ENCODE measurements at places on chromosomes 2 and 18.

DNA sequence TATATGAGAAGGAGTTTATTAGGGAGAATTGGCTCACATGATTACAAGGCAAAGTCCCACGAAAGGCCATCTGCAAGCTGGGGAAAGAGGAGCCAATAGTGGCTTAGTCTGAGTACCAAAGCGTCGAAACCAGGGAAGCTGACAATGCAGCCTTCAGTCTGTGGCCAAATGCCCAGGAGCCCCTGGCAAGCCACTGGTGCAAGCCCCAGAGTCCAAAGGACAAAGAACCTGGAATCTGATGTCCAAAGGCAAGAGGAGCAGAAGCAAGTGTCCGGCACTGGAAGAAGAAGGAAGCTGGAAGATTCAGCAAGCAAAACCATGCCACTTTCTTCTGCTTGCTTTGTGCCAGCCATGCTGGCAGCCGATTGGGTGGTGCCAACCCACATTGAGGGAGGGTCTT lies 74.3 kb upstream of the NPAS2 start:
- DNase-seq, result no peak

- DNase-seq, result no peak
Measured at GRCh38 chr2:67037655-67038054, 359.5 kb upstream of the ETAA1 start.

- no peak for DNase-seq
Measured at GRCh38 chr2:239551206-239551605, 150.4 kb upstream of the HDAC4 start.

DNA sequence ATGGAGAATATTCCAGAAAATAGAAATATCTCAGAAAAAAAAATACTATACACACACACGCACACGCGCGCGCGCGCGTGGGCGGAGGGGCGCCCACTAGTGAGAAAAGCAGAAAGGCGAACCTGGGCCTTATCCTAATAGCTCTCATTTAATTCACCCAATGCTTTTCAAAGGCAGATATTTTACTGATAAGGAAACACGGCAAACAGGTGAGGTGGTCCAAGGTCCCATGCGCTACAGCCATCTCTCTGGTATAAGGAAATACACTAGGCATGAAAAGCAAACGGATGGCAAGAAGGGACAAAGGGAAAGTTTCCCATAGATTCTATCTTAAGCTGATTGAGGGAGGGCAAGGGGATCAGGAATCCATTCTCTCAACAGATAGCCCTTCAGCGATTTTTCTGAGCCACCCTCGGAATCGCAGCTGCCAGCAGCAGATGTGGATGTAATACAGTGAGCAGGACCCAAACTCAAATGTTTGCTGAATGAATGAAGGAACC lies 136.7 kb downstream of the TMEM247 start:
- no peak for DNase-seq

- DNase-seq, result no peak
Measured at GRCh38 chr2:109218087-109218791, 89.2 kb downstream of the SH3RF3 start.

GRCh38 chr2:27720004-27720551 lies 51.4 kb upstream of the MRPL33 start:
- DNase-seq, result no peak

DNA sequence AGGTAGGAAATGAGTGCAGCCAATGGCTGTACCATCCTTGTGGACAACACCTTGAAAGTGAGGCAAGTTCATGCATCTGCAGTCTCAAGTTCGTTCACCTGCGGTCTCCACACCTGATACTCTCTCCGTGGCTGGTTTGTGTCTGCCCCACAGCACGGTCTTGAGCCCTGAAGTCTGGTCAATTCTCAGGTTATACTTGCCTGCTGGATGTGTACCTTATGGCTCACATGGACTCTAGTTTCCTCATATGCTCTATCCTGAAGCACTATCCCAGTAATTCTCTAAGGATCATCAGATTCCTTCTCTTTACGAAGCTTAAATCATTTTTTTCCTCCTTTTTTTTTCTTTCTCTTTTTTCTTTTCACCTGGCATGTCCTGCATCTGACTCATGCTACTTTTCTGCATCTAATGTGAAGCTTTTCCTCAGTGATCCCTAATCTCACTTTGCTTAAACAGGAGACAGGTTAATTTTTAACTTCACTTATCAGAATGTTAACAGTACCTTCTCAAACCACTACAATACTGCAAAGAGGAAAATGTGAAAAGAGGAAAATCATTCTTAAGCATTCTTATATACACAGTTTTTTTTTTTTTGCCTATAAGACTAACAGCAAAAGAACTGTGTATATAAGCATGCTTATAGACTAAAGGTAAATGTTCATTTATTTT lies 511.2 kb downstream of the SOX11 start:
- no peak for DNase-seq

GRCh38 chr18:10242936-10243680 lies 211.3 kb upstream of the APCDD1 start:
- DNase-seq, result no peak

DNA sequence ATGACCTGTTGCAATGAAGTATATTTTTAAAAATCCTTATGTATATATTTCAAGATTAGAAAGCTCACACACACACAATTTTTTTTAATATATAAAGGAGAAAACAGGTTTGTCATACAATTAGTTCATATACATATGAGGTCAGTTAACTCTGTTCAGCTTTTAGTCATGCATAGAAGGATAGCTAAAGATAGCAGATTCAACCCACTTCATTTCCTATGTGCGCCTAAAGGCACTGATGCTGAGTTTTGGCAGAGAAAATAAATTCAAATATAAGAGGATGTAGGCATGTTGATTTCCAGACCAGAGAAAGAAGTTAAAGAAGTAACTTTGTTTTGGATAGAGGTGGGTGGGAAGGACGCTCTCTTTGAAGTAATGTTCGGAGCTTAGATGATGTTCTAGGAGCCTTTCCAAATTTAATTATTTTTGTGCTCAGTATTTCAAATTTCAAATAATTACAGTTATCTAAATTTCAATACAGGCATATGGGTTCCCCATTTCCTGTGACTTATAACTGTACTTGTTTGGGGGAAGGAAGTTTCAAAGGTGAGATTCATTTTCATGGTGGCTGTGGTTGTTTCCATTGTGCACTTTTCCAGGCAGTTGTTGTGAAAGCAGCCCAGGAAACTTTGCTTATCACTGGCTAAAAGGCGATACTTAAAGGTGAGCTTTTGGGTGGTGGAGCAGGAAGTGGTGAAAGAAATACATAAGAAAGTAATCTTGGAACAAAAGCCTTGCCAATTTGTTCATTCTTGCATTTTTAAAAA lies 523.4 kb upstream of the FANCL start:
- no peak for DNase-seq

GRCh38 chr2:122023059-122023864 lies 267.8 kb downstream of the TSN start:
- DNase-seq, result no peak

- DNase-seq, result no peak
Measured at GRCh38 chr2:38601463-38602135, 1.1 kb downstream of the HNRNPLL start.

GRCh38 chr2:157336137-157337010 lies 10.8 kb upstream of the ERMN start:
- DNase-seq, result no peak

DNA sequence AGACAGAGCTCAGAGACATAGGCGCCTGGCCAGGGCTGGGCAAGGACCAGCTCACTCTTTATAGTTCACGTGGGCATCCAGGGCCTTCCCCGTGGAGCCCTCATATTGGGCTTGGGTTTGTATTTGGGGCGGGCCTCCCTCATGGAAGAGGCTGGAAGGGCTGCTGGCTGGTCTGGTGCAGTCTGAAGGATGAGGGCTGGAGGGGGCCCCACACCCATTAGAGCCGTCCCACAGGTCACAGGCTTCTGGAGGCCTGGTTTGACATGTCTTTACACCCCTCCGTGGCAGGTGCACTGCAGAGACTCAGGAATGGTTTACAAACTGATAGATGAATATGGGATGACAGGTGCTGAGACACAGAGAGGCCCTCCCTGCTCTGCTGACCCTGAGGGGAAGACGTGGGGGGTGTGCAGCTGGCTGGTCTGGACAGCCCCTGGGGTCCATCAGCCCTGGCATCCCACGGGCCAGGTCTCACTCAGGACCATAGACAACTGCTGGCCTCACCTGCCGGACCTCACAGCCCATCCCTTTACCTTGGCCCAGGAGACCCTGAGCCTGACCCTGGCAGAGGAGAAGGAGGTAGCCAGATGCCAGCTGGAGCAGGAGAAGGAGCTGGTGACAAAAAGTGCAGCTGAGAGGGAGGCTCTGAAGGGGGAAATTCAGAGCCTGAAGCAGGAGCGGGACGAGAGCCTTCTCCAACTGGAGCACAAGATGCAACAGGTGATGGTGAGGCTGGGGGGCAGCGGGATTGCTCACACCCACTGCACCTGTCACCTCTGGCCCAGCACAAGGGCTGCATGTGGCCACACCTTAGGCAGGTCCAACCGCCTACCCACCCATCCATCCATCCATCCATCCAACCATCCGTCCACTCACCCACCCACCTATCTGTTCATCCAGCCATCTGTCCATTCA lies 43.9 kb downstream of the CROCC2 start:
- no peak for DNase-seq

DNA sequence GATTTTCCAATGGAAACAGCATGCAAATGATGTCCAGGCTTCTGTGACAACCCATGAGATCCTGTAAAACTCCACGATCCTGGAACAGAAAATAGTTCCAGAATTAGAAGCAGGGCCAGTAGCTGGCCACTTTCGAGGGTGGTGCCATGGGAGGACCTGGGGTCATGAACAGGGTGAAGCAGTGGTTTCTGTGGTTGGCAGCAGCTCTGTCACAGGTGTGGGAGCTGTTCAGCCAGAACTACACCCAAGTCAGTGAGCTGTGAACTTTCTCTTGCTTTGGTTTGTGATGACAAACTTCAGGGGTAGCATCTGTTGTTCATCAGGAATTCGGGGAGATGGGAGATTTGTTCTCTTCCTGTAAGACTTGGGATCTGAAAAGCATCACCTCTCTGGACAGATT lies 314.4 kb upstream of the NT5C1B start:
- DNase-seq, result no peak

DNA sequence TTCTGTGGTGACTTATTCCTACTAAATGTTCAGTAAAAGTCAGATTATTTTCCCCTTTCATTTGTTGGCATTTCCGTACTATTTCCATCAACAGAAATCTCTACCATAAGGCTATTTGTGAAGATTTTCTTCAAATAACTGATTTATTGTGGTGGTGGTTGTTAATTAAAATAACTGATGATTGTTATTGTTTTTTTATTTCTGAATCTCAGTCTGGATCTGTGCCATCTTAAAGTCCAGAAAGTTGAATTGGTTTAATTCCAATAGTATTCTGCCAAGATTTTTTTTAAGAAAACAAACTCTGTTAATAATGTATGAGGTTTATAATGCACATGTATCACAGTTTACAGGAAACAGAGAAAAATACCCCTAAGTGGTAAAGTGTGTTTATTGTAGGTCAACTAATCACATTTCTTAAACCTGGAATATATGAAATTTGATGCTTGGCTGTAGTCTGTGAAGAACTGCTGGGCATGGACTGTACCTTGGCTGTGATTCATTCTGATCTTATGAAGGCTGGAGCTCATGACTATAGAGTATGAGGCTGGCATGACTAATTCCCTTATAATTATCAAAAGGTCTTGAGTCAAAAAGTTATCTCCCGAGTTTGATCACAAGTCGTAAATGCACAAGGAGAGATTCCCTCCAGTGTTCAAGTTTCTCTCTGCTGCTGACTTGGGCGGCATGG lies 134.2 kb upstream of the RND3 start:
- DNase-seq, result no peak

GRCh38 chr2:8590938-8591337 lies 90.9 kb upstream of the ID2 start:
- no peak for DNase-seq

- no peak for DNase-seq
Measured at GRCh38 chr18:11251891-11252270, 102.5 kb upstream of the PIEZO2 start.

DNA sequence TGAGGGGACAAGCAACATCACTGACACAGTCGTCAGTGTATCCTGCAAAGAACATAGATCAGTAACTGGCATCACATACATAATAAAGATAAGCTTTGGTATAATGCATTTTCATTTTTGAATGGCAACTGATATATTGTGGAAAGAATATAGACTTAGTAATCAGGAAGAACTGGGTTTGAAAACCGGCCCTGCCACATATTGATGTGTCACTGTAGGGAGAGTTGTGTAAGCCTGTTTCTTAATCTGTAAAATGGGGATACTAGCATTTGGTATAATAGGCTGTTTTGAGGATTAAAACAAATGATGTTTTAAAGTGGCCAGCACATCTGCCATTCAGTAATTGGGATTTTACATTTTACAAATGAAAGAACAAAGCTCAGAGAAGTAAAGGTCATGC lies 277.8 kb upstream of the CNTNAP5 start:
- no peak for DNase-seq

- no peak for DNase-seq
Measured at GRCh38 chr18:55328301-55328700, 259.7 kb downstream of the TCF4 start.

DNA sequence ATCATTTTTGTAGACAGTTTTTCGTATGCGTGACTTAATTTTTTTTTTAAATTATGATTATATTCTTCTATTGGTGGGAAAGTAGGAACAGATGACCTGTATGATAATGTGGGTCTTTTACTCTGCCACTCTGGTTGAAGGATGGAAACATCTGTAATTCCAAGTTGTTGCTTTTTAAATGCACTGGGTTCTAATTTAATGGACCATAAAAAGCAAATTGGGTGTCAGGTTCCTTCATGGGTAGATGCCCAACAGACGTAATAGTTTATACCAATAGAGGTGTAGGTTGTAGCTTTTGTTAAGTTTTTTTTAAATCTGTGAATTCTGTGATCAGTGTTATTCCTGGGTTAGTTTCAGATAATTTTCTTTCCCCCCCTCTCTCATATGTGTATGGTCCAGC lies 117.6 kb downstream of the MAP4K4 start:
- DNase-seq, result no peak

- DNase-seq, result no peak
Measured at GRCh38 chr2:195044801-195045200, 612.2 kb upstream of the SLC39A10 start.

- DNase-seq, result no peak
Measured at GRCh38 chr2:18301421-18302139, 258.9 kb downstream of the RDH14 start.

DNA sequence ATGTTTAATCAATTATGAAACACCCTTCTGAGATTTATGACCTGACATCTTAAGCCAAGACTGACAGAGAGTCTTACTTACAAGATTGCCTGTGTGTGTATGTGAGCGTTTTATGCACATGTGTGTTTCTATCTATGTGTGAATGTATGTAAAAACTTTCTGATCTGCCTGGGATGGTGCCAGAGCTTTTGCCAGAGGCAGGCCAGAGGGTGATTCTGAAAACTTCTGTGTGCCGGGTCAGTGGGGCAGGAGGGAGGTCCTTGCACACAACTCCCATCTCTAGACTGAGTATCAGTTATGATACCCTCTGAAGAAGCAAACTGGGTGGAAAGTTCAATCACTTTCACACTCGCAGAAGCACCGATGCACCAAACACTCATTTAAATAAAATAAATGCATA lies 335.0 kb upstream of the NT5C1B start:
- DNase-seq, result no peak
